ENCODE measurements at places on chromosomes 12 and 14.

- DNase-seq: no peak
Measured at GRCh38 chr14:78417532-78417931, 247.4 kb downstream of the NRXN3 start.

- no peak for DNase-seq
Measured at GRCh38 chr14:90330203-90331196, 1.2 kb downstream of the NRDE2 start.

DNA sequence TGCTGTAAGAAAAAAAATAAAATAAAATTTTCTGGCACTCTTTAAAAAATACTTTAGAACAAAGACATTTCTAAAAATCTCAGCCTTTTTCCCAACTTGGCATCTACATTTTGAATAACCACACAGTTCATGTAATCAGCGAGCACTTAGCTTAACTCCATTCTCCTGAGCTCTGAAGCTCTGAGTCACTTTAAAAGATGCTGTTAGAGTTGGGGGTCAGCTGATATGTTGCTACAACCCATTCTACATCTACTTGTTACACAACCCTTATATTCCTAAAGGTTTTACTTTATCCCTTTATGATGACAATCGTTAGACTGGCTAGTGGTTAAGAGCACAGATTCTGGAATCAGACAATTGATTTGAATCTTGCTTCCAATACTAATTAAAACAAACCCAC is 48.3 kb downstream of the SLC41A2 start:
- no peak for DNase-seq

GRCh38 chr14:105980224-105980623 is 453.8 kb downstream of the TMEM121 start:
- DNase-seq: no peak

- no peak for DNase-seq
Measured at GRCh38 chr12:50050410-50051098, 6.8 kb upstream of the ASIC1 start.

GRCh38 chr14:54606178-54606577 is 39.2 kb downstream of the SAMD4A start:
- DNase-seq: no peak

GRCh38 chr14:51901475-51902024 is 41.1 kb downstream of the GNG2 start:
- no peak for DNase-seq

DNA sequence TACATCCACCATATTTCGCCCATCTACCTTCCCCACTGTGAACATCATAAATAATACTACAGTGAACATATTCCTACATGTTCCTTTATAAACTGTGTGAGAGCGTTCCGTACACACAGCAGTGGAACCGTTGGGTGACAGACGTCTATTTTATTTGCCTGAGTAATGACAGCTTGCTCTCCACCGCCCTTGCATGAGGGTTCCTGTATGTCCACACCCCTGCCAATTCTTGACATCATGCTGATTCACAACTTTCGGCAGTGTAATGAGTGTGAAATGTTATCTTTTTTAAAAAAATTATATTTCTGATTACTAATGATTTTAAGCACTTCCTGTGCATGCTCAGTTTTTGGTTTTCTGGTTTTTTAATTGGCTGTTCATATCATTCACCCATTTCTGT is 4.3 kb upstream of the RAD52 start:
- peak; percentile 27 for DNase-seq

DNA sequence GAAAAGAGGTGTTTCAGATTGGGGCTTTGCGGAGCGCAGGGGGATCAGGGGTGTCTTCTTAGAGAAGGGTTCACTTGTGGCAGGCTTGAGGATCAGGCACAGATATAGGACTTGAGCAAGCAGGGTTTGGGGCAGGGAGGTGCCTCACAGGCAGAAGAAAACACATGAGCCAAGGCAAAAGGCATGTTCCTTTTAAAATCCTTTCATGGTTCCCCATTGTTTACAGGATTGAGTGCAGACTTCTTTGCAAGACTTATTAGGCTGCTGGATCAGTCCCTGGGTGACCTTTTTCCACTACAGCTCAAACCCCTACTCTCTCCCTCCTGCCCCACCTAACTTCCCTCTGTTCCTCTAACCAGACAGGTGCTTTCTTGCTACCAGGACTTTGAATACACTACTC is 19.7 kb downstream of the HSPB8 start:
- DNase-seq: no peak

DNA sequence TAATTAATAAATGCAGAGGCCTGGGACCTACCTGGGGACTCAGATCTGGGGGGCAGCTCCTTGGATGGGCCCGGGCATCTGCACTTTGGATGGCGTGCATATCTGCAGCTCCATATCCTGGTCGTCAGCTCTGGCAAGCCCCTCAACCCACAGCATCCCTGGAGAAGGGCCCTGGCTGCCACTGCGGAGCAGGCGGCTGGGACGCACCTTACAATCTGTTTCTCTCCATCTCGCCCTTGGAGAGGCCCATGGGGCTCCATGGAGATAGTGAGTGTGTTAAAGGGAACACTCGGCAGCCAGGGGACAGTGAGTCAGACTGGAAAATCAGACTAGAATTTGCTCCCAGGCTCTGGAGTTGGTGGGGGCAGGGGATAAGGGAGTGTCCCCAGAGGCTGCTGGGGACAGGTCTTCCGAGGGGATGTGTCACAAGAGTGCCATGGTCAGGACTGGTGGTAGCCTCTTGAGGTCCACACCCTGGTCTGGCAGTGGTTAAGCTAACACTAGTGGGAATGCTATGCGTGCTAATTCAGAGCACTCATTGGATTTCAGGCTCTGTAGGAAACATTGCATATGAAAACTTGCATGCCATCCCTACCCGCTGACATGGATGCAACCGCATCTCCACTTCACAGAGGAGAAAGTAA is 21.5 kb downstream of the RFLNA start:
- no peak for DNase-seq

GRCh38 chr12:106682594-106683234 is 91.8 kb upstream of the RIC8B start:
- DNase-seq: no peak

GRCh38 chr14:32404784-32405573 is 75.9 kb downstream of the AKAP6 start:
- no peak for DNase-seq

GRCh38 chr14:55160989-55161388 is 30.4 kb downstream of the DLGAP5 start:
- no peak for DNase-seq

GRCh38 chr14:99062772-99063418 is 209.1 kb downstream of the BCL11B start:
- DNase-seq: no peak

Measured in C1 segment of cervical spinal cord (tissue), 14 donors.